ENCODE measurements at places on chromosomes 13 and 19.

DNA sequence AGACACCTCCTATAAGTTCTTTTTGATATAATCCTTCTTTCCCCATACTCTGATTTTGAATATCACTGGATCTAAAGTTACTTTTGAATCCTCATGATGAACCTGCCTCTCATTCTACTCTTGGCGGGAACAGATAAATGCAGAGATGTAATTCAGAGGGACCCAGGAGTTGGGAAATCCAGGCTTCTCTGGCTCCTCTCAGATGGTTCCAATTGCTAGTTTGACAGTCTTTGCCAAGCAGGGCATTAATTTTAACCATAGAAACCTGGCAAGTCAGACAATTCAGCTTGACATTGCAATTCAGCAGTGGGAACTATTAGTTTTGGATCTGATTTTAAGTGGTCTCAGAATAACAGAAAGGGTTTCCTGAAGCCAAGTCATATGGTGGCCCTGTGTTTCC is 67.3 kb upstream of the KLF12 start:
- no peak for DNase-seq

GRCh38 chr13:97267418-97268059 is 45.4 kb downstream of the MBNL2 start:
- no peak for DNase-seq

DNA sequence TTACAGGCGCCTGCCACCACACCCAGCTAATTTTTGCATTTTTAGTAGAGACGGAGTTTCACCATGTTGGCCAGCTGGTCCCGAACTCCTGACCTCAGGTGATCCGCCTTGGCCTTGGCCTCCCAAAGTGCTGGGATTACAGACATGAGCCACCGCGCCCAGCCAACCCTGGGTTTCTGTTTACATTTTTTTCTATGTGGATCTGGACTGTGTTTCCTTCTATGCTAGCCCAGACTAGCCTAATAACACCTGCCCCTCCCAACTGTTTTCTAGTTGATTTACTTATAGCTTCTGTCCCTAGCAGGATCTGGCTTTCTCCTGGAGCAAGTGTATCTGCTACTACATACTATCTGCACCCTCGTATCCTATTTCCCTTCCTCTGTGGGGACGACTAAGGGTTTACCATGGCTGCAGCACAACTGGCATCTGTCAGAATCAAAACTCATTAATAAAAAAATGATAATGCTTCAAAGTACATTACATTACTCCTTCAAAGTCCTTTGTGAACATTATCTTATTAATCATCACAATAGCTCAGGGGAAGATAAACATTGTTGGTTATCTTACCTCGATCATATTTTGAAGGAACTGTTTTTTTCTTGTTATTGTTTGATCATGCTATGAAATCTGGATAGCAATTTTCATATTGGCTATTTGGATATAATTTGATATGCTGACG is 228.3 kb downstream of the KLF5 start:
- DNase-seq = no peak

DNA sequence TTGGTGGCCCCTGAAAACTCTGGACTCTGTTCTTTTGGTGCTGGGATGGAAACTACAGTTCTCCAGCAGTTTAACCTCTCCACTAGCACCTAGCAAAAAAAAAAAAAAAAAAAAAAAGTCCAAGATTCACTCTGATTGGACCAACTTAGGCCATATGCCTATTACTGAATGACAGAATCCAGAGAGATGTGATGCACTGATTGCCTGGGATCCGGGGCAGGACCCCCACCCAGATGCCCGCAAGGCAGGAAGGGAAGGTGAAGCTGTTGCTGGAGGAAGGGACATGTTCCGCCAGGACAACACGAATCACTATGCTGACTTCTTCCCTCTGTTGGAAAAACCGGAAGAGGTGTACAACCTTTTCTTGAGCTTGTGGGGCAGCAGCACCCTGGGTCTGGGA is 152.5 kb upstream of the ZNF536 start:
- DNase-seq = no peak

DNA sequence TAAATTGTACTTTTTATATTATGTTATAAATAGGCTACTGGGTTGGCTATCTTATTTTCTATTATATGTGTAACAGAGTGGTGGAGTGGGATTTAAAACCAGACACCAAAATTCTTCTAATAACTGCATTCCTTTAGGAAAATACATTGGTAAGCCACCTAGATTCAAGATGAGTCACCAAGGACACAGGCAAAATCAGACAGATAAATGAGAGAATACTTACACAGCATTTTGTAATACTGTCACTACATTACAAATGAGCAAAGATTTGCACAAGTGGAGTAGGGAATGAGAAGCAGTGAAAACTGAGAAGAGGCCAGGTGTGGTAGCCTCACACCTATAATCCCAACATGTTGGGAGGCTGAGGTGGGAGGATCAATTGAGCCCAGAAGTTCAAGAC is 6.2 kb upstream of the SPART start:
- DNase-seq = no peak

Measured in stimulated activated CD8-positive, alpha-beta memory T cell treated with anti-CD3 and anti-CD28 coated beads, Interleukin-15, amount 100 ng/mL, for 1 hour (primary cell).